ENCODE measurements at places on chromosomes 3 and 15.

GRCh38 chr3:57796261-57796660 is 40.2 kb downstream of the SLMAP start:
- no peak for DNase-seq

- no peak for DNase-seq
Observed at GRCh38 chr3:60177726-60178125, 1073.5 kb downstream of the FHIT start.

DNA sequence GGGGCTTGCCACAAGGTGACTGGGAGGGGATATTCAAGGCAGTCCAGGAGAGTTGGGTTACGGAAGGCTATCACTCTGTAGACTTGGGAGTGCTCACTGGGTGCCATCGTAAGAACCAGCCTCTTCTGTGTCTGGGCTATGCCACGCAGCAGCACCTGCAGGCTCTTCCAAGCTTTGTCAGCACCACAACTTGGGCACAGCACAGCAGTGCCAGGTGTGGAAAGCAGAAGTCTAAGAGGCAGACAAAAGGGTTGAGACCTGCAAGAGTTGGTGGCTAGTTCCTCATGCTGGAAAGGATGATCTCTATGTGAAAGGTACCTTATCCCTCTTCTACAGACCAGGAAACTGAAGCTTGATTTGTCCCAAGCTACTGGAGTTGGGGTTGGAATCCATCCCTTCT is 15.8 kb downstream of the CX3CR1 start:
- no peak for DNase-seq

DNA sequence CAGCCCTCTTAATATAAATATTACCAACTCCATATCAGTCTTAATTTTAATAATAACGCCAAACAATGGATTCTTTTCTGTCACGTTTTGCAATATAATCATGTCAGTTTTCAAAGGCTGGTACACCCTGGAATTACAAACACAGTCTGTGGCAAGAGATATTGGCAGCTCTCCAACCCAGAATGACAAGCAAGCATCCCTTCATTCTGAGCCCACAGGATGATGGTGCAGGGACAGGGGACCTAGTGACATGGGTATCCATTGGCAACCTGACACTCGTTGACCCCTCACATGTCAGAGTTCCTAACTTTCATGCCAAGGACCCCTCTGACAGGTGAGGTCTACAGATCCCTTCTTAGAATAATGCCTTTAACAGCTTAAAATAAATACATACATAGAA is 154.5 kb upstream of the TSC22D2 start:
- no peak for DNase-seq

DNA sequence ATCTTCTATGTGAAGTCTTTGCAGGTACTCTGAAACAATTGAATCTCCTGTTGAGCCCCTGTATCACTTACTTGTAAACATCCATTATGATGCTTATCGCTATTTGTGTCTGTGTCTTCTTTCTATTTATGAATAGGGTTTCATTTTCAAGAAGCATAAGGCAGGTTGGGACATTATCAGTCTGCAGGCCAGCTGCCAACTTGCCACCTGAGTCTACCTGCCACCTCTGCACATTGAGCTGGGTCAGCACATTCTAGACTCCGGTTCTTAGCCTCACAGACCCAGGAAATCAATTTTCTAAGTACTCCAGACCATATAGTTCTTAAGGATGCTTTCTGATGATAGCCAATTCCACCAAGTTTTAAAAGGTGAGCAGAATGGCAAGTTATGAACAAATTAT is 105.7 kb upstream of the MCTP2 start:
- no peak for DNase-seq

- DNase-seq: no peak
Observed at GRCh38 chr15:90181776-90182175, 19.4 kb upstream of the SEMA4B start.

GRCh38 chr3:58323529-58324390 is 8.9 kb upstream of the PXK start:
- DNase-seq: no peak

GRCh38 chr3:70863049-70863448 is 550.6 kb upstream of the MDFIC2 start:
- no peak for DNase-seq

GRCh38 chr3:47836986-47837385 is 34.0 kb downstream of the DHX30 start:
- no peak for DNase-seq

DNA sequence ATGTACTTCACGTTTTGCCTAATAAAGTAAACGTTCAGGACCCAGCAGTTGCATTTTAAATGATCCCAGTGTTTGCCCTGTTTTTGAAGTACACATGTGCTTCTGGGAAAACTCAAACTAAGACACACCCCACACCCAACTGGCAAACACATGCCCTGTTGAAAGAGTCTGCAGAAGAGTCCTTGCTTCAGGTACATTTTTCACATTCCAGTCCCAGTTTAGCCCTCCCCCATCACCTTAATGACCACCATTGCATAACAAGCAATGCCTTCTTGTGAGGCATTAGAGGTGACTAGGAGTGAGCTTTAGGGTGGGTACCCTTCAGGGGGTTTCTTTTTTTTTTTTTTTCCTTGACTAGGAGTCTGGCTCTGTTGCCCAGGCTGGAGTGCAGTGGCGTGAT is 322.3 kb downstream of the CNTN4 start:
- no peak for DNase-seq

- no peak for DNase-seq
Observed at GRCh38 chr3:129449279-129450115, 9.5 kb downstream of the IFT122 start.
